ENCODE measurements at places on chromosomes 12 and 14.
A peak's percentile ranks its signal among the peaks of the same experiment; 100 is the strongest.

DNA sequence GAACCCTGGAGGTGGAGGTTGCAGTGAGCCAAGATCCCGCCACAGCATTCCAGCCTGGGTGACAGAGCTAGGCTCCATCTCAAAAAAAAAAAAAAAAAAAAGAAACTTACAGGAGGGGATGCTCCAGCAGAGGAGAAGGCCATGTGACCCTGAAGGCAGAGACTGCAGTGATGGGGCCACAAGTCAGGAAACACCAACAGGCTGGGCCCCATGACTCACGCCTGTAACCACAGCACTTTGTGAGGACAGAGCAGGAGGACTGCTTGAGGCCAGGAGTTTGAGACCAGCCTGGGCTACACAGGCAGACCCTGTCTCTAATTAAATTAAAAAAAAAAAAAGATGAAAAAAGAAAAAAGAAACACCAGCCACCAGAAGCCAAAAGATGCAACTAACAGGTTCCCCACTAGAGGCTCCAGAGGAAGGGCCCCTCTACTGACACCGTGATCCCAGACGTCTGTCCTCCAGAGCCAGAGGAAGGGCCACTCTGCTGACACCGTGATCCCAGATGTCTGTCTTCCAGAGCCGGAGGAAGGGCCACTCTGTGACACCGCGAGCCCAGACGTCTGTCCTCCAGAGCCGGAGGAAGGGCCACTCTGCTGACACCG, 9.1 kb upstream of the GLT1D1 start:
- no peak for DNase-seq

DNA sequence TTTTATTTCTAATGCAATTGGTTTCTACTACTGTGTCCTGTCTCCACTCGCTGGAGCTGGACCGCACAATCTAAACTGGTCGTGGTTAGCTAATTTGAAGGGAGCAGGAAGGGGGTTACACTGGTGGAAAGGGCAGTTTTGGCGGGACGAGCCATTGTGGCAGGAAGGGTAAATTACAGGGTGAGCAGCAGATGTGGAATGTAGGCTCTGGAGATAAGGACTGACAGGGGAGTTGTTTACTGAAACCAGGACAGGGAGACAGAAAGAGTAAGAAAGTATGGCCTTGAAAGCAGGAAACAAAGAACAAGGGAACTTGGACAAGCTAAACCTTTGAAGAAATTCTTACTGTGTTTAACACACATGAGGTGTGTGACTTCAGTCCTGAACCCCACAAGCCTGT, 147.8 kb downstream of the ATXN7L3B start:
- DNase-seq = no peak

DNA sequence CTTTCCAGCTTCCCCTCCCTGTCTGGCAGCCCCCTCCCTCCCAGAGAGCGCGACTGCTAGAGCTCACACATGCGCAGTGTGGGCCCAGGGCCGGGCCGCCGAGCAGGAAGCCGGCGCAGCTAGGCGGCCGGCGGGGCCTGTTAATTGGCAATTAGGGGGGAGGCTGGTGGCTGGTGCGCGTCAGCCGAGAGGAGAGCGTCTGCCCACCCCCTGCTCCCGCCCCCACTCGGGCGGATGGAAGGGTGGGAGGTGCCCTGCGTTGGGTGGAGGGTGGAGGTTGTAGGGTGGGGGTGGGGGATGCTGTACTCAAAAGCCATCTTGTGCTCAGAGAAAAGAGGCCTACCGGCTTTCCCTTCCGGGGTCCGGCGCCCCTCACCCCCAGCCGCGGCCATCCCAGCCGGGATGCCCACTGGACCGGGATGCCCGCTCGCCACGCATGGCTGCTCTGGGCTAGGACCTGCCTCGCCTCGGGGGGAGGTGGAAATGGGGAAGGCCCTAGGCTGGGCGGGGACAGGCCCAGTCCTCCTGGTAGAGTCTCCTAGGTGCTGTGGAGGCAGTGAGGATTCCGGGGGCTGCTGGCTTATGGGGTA, 9.2 kb downstream of the HOXC8 start:
- peak; percentile 65 for DNase-seq

DNA sequence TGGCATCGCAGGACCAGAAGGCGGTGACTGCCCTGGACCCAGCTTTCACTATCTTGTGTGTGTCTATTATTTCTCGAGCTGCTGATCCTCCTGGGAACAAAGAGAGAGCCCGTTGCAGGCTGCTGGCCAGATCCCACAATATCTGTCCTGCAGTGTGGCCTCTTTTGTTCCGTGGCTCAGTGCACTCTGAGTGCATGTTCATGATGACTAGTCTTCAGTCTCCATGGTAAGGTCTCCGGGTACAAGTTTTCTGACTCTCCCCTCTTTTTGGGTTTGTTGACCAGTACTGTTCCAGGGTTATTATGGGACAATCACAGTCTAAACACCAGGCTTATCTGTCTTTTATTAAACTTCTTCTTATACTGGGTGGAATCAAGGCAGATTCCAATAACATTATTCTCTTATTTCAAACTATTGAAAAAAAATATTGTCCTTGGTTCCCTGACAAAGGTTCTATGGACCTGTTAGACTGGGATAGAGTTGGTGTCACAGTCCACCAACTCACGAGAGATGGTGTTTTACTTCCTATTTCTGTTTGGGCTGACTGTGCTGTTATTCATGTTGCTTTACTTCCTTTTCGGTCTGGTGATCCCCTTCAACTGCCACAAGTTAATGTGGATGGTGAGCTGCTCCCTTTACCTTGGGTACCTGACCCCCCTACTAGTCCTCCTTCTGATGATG, 192.9 kb upstream of the ALG10B start:
- no peak for DNase-seq

GRCh38 chr14:64620910-64621309, 71.1 kb downstream of the PPP1R36 start:
- DNase-seq = no peak

- no peak for DNase-seq
These were observed 33.4 kb downstream of the KITLG start for GRCh38 chr12:88546853-88547252.

GRCh38 chr14:26395726-26396125, 202.1 kb downstream of the NOVA1 start:
- no peak for DNase-seq

DNA sequence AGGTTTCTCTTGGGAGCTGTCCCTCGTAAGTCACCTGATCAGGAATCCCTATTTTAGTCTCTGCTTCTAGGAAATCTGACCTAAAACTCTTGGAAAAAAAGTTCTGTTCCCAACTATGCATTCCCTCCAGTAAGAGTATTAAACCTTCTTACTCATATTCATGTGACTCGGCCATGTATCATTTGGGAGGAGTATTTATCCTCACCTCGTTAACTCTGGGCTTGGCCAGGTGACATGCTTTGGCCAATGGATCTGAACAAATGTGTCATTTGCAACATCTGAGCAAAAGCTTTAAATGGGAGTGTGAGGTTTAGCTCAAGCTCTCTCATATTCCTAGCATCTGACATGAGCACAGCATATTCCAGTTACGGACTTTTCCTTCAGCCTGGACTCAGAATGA, 226.8 kb downstream of the NUAK1 start:
- DNase-seq = no peak

GRCh38 chr12:12546314-12546772, 16.3 kb downstream of the DUSP16 start:
- DNase-seq = no peak

GRCh38 chr12:19120795-19121194, 8.7 kb upstream of the PLEKHA5 start:
- no peak for DNase-seq

All from stimulated activated naive CD4-positive, alpha-beta T cell (primary cell).